Anterior cingulate cortex (tissue), 58 donors: ENCODE measurements at places on chromosomes 2 and 18.

GRCh38 chr2:150134223-150134857, 353.1 kb downstream of the RND3 start:
- no peak for DNase-seq

- no peak for DNase-seq
Observed at GRCh38 chr2:28344756-28345373, 47.8 kb upstream of the FOSL2 start.

- DNase-seq, result no peak
Observed at GRCh38 chr2:236803621-236804020, 234.0 kb downstream of the ACKR3 start.

- DNase-seq, result no peak
Observed at GRCh38 chr2:237298151-237299118, 115.5 kb downstream of the COL6A3 start.

GRCh38 chr2:28399956-28400355, 7.3 kb downstream of the FOSL2 start:
- DNase-seq, result no peak

GRCh38 chr2:128420776-128421175, 102.1 kb upstream of the HS6ST1 start:
- no peak for DNase-seq
